Mesothelial cell of epicardium (in vitro differentiated cells): ENCODE measurements at places on chromosomes 12 and 14. TPM values are rescaled to one million over a fixed set of nuclear protein-coding genes. Genes with fewer than 3 reads are reported as not detected.

MYH7 gene
- total RNA-seq: not detected in 3 replicates

VDR gene
- 0.36 to 0.54 TPM (median 0.51 TPM) in 3 replicates for total RNA-seq

FGF6 gene
- total RNA-seq: not detected in 3 replicates

NKX2-1 gene
- total RNA-seq: not detected in 3 replicates

CCDC184 gene
- total RNA-seq: 1.4 to 1.7 TPM (median 1.6 TPM) in 3 replicates

GLIPR1L1 gene
- total RNA-seq: not detected in 3 replicates

LBHD2 gene
- total RNA-seq: not detected in 3 replicates

DNA sequence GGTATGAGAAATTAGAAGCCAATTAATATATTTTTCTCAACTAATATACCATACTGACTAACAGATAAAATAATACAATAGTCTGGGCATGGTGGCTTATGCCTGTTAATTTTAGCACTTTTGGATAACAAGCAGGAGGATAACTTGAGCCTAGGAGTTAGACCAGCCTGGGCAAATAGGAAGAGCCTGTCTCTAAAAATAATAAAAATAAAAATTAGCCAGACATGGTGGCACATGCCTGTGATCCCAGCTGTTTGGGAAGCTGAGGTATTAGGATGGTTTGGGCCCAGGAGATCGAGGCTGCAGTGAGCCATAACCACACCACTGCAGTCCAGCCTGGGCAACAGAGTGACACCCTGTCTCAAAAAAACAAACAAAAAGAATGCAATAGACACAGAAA is 24.7 kb downstream of the KLHDC2 start:
- DNase-seq: no peak

GRCh38 chr12:92702754-92703679 is at the start of gene PLEKHG7:
Gene PLEKHG7 (plus strand): TSS chr12:92702989. CDS start chr12:92706632, 3,643 bp downstream.
- no peak for DNase-seq

- DNase-seq: no peak
Observed at GRCh38 chr14:20823859-20824258, 21.2 kb upstream of the RNASE1 start.
